NCI-H1417 (cell line): ENCODE measurements at places on chromosomes 3 and 15.

DNA sequence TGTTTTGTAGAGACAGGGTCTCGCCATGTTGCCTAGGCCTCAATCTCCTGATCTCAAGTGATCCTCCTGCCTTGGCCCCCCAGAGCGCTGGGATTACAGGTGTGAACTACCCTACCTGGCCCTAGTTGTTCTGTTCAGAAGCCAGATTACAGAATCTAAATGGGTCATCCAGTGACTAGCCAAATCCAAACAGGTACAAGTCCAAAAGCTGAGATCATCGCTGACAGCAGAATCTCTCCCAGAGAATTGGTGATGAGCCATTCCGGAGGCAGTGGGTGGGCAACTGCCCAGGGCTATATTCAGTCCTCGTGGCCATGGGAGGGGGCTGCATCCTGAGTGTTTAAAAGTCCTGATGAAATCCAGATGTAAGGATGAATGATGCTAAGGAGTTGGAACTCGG is 47.5 kb upstream of the SEMA4B start:
- DNase-seq, result no peak

DNA sequence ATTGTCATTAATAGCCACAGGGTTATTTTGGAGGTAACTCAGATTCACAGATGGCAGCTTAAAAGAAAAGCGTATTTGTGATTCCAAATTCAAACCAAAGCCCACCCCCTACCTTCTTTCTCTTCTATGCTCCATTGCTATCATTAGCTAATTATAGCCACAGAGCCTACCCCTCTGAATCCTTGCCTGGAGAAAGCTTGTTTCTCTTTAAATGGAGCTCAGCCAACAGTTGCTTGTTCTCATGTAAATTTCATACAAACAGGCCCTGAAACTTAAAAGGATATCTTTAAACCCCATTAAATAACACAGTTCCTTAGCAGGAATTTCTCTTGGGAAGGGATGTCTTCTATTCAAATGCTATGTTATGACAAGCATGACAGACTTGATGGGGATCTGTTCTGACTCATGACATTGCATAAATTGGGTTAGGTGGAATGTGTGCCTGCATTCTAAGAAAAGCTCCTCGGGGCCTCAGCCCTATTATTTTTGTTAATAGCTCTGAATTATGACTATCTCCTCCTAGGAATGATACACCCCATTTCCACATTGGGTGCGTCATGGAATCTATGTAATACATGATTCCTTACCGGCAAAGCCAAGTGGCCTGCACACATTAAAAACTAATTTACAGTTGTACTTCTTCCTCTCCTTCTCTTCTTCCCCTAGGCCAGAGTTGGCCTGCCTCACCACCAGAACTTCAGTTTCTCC is 265.8 kb downstream of the TAFA4 start:
- DNase-seq, result no peak

DNA sequence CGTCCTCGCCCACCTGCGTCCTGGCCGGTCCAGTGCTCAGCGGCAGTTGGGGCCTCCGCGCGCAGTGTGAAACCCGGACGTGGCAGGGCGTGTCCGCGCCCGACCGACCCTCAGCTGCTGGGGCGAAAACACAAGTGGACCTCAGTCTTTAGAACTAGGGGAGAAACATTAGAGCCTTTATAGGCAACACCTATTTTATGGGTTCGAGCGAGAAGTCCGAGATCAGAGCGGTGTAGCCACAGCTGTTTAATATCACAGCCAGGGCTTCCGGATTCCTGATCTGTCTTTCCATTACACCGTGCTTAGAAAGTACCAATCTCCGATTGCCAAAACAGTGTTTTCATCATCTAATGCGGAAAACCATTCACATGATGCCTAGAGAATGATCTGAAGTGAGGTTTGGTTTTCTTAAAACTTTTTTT is 506 bp downstream of the RAD51 start:
- peak; percentile 13 for DNase-seq

- DNase-seq, result peak; percentile 97
Measured at GRCh38 chr15:89367485-89368451, 33.1 kb upstream of the POLG start.

- DNase-seq, result peak; percentile 76
Measured at GRCh38 chr15:40217166-40217824, 21.6 kb upstream of the PAK6 start.

DNA sequence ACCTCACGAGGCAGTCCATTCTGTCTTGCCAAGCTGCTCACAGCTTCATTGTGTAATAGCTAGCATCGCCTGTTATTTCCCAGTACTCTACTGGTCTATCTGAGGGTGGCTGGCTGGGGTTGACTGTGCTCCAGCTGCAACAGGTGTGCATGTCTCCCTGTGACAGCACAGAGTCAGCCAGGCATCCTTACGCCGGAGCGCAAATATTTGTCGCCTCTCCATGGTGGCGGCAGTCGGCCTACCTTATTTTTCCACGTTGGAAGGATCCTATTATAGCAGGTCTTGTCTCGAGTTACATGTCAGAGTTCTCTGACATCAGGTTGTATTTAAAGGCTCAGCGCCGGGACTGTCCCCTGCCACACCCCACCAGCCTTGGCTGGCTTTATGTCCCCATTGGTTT is 307.1 kb downstream of the TLE3 start:
- no peak for DNase-seq
